ENCODE measurements at places on chromosomes 7 and 10.
A peak's percentile ranks its signal among the peaks of the same experiment; 100 is the strongest.

DNA sequence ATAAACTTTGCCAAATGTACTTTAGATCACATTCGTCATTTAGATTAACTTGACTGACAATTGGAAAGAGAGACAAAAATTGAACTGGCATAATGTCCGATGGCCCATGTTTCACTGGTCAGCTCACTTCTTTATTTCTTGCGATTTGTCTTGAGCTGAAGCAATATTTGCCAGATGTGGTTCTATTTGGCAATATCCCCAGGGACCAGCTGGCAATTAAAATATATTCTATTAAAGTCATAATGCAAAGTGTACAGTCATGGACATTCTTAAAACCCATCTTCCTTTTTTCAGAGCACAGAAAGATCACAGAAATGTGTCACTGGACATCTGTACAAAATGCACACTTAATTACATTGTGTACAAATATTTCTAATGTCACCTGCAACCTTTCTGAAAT, 26.3 kb downstream of the NEBL start:
- DNase-seq: no peak

DNA sequence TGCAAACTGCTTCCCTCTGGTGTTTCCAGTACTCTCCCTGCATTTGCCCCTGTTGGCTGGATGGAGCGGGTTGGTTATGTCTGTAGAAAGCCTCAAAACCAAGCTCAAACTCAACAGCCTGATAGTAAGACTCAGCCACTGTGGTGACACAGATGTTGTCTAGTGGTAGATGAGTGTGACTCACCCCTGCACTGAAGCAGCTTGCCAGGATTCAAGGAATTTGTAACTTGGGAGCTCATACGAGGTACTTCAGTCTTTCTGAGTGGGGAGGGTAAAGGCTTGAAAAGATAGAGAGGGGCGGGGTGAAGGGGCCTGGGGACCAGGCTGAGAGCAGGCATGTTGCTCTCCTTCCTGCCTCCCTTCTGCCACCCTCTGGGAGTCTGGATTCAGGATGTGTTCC, 22.9 kb upstream of the AQP1 start:
- peak; percentile 76 for DNase-seq

DNA sequence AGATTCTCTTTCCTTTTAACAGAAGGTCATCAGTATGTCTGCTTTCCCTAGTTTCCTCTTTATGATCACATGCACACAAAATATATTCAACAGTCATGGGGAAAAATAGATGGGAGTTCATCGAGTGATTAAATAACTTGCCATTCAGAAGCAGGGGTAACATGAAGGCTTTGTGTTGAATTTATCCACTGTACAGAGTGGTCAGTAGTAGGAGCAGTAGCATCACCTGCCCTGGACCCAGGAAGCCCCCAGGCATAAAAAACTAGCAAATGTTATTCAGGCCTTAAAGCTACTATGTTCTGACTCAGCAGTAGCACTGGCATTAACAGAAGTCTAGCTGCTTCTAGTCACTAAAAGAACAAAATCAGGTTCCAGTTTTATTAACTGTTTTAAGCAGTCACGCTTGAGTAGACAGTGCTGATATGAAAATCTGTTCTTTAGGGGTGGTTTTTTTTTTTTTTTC, 31.4 kb upstream of the FAM133B start:
- DNase-seq: no peak

- no peak for DNase-seq
These were observed 78.0 kb downstream of the GOLGA7B start for GRCh38 chr10:97927622-97928021.

DNA sequence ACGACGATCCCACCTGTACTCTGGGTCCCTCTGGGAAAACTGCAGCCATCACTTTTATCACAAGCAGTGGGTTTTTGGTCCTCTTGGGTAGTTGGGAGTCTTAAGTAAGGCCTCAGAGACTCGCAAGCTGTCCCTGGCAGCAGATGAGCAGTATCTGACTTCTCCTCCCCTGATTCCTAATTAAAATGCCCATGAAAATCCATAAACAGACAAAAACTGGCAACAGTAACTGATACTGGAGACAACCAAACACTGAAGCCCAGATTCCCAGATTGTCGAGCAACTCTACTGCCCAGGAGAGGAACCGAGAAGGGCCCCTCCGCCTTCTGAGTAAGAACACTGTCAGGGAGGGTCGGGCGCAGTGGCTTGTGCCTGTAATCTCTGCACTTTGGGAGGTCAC, 333.8 kb downstream of the CALN1 start:
- DNase-seq: no peak

GRCh38 chr7:119256001-119256400, 1017.0 kb upstream of the KCND2 start:
- no peak for DNase-seq

GRCh38 chr10:8272794-8273425, 218.4 kb downstream of the GATA3 start:
- no peak for DNase-seq

- DNase-seq: peak; percentile 41
These were observed 82.0 kb downstream of the FOXL3 start for GRCh38 chr7:371779-372545.

DNA sequence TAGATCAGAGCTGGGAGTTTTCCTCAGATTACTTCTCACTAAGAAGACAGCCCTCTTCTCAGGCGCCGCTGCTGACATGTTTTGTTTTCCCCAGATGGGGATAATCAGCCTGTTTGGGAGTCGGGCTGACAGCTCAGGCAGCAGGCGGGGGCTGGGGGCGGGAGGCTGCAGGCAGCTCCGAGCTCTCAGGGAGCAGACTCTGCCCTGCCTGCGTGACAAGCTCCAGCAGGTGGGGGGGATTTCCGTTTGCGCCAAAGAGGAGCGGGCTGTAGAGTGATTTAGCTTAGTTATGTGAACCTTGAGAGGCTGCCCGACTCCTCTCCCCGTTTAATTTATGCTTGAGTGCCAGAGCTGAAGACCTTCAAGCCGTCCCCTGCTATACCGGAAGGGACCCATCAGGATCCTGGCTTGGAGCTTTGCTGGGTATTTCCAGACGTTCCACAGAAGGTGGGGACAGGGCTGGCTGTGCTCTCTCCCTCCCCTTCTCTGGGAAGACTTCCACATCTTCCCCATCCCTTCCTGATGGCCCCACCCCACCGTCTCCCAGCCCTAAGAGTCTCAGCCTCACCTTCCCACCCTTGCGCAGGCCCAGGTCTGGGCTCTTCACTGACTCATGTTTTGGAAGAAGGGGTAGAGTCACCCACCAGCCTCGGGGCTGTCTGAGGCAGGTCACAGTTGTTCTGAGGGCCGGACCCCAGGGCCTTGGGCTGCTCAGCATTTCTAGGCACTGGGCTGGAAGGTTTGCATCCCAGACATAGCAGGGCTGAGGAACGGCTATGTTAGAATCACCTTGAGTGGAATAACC, 24.7 kb upstream of the ADCYAP1R1 start:
- no peak for DNase-seq

- no peak for DNase-seq
These were observed 70.8 kb upstream of the ZNF438 start for GRCh38 chr10:31102421-31102820.

DNA sequence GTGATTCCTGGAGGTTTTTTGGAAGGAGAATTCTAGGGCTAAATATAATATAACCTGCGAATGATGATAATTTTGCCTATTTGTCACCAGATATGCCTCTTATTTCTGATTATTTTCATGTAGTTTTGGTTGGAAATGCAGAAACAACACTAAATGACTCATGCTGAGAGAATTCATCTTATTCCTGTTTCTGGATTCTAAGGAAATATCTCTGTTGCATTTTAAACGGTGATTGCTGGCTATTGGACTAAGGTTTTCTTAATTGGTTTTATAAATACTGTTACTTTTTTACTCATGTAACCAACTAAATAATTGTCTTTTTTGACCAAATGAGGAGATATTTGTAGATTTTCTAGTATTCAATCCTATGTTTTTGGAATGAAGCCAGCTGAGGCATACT, 204.9 kb upstream of the NPSR1 start:
- DNase-seq: no peak

DNA sequence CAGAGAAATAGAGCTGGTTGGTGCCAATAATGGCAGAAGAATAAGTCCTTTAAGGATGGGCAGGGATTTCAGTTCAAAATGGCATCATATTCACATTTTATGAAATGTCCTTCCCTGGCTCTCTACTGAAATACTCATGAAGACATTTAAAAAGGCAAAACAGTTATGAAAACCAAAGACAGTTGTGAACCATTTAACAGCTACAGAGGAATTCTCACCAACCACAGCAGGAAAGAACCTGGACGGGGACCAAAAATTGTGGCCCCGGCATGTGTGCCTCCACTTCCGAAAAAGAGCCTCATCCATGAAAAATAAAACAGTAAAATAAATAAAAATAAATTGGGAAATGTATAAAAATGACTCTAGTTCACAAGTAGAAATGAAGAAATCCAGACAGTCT, 539.5 kb downstream of the SUGCT start:
- no peak for DNase-seq

GRCh38 chr7:64300641-64301405, 12.9 kb upstream of the ZNF736 start:
- no peak for DNase-seq

DNA sequence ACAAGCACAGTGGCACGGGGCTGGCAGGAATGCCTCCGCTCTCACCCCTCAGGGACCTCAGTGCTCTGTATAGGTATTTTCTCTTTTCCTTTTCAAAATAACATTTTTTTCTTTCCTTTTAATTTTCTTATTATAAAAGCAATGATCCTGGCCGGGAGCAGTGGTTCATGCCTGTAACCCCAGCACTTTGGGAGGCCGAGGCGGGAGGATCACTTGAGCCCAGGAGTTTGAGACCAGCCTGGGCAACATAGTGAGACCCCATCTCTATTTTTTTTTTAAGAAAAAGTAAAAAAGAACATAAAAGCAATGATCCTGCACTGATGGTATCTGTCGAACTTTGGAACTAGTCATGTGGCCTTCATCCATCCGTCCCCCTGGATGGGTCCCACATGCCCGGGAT, 3.2 kb downstream of the PRF1 start:
- DNase-seq: no peak

Measured in aorta (tissue), 5 donors.